ENCODE measurements at places on chromosomes 1 and 21.

- no peak for DNase-seq
Observed at GRCh38 chr1:27574871-27575831, 28.8 kb downstream of the AHDC1 start.

DNA sequence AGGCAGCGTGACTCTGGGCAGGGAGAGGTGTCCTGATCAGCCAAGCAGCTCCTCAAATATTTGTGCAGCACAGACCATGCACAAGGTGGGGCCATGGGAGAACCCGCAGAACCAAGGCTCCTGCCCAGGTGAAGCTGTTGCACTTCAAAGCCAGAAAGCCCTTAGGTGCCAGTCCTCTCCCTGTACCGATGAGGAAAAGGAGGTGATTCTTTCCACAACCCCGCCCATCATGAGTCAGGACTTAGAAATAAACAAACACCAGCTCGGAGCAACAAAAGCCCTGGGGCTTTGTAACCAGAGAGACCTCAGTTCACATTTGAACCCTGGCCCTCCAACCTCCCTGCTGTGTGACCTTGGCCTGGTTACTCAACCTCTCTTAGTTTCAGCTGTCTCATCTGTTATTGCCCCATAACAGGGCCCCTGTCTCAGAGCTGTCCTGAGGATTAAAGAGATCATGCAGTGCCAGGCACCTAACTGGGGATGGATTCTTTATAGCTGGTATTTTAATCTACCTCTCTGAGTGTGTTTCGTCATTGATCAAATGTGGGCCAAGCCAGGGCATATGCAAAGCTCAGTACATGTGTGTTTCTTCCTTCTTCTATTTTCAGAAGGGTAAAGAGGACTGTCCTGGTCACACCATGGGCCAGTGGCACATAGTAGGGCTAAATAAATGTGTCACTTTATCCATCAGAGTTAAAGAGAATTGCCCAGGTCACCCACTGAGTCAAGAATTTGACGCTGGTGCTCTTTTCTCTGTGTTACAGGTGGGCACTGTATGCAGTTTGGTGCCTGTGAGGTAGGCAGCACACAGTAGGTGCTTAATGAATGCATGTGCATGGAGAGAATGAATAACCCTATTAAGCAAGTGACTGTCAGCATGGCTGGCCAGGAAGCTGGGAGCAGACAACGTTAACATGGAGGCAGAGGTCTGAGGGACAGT lies 1.4 kb downstream of the LDLRAD1 start:
- no peak for DNase-seq

DNA sequence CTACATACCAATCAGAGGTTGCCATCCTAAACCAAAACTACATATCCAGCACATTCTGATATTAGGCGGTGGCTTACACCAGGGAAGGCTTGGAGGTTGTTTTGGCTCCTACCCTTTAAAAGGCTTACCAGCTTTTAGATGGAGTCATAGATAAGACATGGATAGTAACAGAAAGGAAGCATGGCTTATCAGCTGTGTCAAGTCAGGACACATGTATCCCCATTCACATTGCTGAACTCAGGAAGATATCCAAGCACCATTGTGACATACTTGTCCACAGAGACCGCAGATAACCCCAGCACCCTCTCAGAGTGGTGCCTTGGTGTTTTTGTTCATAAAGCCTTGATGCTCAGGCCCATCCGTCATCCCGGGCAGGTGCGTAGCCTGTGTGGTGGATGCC lies 39.7 kb downstream of the ADARB1 start:
- DNase-seq = no peak

DNA sequence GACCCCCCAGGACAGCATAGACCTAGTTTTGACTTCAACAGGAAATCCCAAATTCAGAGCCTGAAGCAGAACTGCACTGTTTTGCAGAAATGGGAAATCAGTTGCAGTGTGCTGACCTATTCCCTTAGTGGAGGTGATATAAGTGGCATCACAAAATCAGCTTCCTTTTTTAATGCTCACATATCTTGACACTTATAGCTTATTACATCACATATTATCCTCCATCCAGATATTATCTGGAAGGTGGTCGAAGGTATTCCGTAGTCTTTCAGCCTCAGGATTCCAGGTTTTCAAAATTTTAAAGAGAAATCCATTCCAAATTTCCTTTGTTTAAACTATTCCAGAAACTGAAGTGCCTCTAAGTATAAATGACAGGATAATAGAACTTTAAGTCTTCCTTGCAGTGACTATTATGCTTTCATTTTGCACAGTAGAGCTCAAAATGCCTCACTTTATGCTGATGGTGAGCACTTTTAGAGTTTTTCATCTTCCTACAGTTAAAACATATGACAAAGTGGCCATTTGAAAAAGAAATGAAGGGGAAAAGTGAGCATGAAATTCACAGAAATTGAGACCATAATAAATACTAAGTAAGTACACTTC lies 106.4 kb upstream of the DPYD start:
- DNase-seq = no peak

DNA sequence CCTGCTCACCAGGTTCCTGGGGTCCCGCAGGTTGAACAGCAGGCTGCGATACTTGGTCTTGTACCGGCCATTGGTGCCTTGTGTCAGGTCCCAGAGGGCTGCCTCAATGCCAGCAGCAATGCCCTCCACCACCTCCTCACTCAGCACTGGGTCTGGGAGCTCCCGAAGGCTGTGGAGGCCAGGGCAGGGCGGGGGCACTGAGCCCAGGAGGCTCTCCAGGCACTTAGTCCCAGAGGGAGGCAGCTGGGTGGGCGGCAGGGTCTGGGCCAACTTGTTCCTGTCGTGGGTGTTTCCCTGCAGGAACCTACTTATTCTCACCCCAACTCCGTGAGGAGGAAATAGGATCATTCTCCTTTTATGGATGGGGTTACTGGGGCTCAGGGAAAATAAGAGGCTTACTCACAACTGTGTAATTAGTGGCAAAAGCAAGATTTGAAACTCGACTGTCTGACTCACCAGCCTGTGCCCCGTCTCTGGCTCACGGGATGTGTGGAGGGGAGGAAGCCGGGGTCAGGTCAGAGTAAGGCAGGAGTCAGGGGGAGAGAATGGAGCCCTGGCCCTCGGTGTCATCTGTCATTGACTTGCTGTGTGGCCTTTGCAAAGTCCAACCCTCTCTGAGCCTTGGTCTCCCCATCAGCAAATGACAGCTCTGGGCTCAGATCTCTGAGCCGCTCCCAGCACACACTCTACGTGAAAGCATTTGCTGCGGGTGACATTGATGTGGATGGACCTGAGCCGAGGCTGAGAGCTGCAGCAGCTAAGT lies 17.2 kb downstream of the SPOCD1 start:
- no peak for DNase-seq

GRCh38 chr21:45470087-45470515 lies 65.1 kb downstream of the COL18A1 start:
- DNase-seq = no peak

DNA sequence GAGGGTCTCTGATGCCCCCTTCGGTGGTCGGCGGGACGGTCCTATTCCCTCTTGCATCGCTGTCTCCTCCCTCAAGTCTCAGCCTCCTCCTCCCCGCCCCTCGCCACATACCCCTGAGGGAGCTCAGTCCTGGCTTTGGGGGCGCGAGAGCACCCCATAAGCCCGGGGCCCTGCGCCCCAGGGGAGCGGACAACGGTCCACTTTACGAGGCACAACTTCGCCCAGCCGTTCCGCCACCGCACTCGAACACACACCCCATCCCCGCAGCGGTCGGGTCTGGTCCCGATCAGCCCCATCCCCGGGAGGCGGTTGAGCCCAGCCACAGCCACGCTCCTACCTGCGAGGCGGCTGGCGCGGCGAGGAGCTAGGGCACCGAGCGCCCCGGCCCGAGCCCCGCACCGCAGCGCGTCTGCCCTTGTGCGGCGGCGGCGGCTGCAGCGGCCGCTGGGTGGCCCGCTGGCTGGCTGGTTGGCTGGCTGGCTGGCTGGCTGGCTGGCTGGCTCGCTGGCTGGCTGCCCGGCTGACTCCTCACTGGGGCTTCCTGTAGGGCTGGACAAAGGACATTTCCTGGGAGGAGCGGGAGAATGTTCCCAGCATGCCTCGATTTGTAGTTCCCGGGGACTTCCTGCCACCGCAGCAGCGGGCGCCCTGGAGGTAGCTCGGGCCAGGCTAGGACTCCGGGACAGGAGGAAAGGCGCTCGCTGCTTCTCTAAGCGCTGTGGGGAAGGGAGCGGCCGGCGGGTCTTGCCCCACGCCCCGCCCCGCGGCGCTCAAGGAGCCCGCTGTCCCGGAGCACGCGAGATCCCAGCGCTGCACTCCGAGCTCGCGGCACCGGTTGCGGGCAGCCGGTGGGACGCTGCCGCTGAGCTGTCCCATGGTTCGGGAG lies at the start of gene ZNF697:
Gene ZNF697, minus strand, starts transcription at position 533 of the 886 bp plus-strand sequence. CDS start 22,166 bp downstream, outside the sequence.
- no peak for DNase-seq

DNA sequence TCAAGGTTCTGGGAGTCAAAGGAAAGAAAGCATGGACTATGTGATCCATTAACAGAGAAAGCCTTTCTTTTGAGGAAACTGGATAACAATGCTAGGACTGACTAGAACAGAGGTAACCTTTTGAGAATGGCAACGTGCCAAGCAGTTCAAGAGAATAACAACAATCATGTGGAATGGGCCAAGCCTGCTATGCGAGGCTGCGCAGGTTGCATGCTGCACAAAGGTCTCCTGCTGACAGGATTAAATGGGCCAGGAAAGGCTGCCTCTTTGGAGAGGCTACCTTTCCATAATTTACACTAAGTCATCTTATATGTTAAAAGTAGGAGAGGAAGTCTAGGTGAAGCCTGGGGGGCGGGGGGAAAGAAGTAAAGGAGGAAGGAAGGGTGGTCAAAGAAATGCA lies 5.8 kb downstream of the PCNX2 start:
- DNase-seq = no peak

DNA sequence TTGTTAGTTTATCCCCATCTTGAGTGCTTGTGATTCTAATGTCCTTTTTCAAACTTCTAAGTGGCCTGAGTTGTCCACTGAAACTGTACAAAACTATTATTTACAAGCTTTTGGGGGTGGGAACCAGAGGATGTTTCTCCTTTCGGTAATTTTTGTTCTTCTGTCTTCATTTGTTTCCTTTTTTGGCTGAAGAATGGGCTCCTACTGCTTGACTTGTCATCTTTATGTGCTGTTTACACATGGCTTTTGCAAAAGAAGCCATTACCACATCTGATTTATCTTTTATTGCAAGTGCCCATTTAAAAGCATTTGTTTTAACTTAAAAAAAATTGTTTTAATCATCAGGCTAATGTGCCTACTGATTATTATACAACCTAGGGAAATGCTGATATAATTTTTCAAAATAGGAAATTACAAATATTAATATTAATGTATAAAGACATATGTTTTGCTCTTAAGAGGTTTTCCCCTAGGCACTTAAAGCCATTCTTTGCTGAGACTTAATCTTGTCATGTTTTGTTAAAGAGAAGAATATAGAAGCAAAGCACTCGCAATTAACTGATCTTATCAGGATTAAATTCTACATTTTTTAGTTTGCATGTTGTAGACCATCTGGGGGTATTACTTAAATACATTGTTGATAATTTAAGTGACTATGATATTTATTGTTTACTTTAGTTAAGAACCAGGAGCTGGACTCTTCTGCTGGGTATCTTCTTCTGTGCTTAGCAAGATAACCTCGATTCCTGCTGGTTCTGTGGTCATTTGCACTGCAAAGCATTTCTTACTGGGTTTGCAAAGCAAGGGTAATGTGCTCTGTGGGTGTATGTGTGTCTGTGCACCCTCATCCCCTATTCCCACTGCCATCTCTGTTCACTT lies 40.1 kb downstream of the TMEM200B start:
- no peak for DNase-seq

DNA sequence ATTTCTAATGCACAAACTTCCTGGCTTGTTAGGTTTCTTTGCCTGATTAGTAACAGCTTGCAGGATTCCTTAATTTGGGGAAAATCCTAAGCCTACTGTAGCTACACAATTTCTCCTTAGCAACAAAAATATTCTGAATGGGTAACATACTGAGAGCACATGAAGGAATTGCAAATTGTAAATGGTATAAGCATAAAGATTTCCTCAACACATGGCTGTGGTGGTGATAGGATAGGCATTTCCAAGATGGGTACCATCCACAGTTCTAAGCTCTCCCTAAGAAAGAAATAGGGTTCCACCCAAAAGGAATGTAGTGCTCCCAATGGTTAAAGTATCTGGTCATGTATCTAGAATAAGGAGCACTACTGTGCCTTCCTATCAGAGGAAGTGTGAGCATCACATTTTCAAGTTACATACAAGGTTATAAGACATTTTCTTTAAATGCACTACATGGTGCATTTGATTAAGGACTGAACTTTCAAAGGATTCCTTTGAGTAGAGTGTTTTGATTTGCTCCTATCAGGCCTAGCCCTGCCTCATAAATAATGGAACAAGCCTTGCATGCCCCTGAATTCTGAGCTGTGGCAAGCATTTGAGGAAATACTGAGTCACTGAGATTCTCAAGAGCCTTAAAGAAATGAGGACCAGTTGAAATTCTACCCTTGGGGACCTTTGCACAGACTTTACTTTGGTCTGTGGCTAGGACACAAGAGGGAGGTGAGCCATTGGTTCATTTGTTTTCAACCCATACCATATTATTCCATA lies 286.4 kb downstream of the PTBP2 start:
- no peak for DNase-seq

DNA sequence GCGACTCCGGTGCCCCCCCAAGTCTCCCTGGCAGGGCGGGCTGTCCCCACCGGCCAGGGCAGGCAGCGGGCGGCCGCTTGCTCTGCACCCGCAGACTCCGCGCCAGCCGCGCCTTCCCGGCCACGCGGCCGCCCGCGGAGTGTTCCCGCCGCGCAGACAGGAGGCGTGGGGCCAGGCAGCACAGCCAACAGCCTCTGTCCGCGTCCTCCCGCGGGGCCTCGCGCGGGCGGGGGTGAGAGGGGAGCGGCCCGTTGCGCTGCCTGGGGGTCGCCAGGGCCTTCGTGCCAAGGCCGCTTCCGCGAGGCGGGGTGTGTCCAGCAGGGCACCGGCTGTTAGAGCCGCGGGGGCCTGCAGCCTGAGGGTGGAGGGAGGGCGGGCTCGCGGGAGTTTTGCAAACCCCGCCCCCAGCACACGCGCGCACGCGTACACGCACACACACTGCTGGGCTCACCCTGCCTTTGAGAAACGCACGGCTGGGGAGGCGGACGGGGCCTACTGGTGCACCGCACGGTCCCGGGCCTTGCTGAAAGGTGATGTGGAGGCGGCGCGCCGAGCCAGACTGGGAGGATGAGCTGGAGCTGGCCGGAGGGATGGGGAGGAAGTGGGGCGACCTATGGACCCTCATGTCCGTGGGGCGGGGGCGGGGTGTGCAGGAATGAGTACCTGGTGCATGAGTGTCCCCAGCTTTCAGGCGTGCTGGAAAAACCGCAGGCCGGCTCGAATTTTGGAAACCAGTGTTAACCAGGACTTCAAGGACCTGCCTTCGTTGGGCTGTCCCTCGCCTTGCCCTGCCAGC lies 41.5 kb downstream of the KIAA1614 start:
- no peak for DNase-seq
